ENCODE measurements at places on chromosomes 12 and 14.

GRCh38 chr12:108792361-108793292 lies 61.3 kb upstream of the CORO1C start:
- no peak for DNase-seq

DNA sequence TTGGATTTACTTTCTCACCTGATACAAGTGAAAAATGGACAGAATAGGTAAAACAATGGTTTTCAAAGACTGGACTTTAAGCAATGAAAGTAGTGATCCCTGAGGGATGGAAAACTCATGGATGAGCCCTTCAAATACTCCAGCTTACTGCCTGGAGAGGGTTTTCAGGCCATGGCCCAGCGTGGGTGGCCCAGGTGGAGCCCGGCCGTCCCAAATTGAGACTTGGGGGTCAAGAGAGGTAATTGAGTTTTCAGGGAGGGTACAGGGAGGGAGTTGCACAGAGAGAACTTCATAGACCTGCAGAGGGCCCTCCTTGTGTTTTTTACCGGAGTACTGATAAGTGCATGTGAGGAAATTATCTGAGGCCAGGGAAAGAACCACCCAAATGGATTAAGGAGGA lies 37.2 kb downstream of the RAN start:
- DNase-seq = no peak

- no peak for DNase-seq
Observed at GRCh38 chr12:132178801-132179401, 34.6 kb downstream of the NOC4L start.

DNA sequence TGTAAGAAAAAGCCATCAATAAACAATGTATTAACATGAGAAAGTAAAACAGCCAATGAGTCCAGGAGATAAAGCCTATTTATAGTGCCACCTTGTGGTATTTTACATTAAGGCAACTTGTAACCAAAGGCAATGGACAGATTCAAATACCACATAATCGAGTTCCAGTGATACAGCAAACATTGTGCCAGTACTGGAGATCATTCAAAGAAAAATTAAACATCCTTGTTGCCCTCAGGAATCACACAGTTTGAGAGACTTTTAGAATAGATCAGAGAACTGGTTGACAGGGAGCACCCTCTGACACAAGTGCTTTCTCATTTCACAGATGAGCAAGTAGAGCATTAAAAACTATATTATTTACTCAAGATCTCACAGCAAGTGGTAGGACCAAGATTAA lies 98.1 kb downstream of the DDHD1 start:
- DNase-seq = no peak

DNA sequence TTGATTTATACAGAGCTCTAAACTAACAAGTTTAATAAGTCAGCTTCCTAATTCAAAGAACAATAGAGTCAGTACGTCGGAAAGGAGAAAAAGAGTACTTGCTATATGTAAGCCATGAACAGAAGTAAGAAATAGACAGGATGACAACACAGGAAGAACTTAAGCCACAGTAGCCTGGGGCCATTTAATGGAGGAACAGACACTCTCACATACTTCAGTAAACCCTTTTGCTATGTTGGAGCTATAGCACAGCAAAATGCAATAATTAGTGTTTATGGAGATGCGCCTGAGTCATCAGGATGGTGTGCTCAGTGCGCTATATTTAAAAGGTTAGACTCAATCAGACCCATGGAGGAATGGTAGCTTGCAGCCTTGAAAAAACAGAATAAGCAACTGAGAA lies 61.0 kb downstream of the SRGAP1 start:
- DNase-seq = no peak
